ENCODE measurements at places on chromosomes 2 and 18.

- DNase-seq, result no peak
Measured at GRCh38 chr18:55925772-55926171, 337.8 kb upstream of the TCF4 start.

GRCh38 chr2:119338826-119339561 is 27.6 kb downstream of the C2orf76 start:
- DNase-seq, result peak; percentile 82

- DNase-seq, result no peak
Measured at GRCh38 chr2:32464431-32464830, 107.6 kb downstream of the BIRC6 start.

- peak; percentile 69 for DNase-seq
Measured at GRCh38 chr18:9849407-9850283, 36.1 kb upstream of the TXNDC2 start.

GRCh38 chr2:228048838-228049490 is 132.5 kb downstream of the SPHKAP start:
- no peak for DNase-seq

DNA sequence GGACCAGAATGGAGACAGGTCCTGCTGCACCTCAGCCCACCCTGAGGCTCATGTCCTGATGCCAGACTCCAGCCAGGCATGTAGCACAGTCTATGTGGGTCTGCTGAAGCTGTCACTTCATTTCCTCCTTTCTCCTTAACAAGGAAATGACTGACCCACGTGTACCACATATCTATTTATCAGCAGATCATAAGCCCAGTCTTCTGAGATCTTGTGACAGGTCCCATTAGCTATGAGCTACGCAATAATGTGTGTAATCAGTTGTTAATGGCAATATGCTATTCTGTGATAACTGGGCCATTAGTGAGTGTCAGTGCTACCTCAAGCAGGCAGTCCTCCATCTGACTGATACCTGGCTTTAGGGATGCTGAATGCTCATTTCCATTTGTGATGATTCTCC is 615.3 kb downstream of the BCL11A start:
- DNase-seq, result no peak

DNA sequence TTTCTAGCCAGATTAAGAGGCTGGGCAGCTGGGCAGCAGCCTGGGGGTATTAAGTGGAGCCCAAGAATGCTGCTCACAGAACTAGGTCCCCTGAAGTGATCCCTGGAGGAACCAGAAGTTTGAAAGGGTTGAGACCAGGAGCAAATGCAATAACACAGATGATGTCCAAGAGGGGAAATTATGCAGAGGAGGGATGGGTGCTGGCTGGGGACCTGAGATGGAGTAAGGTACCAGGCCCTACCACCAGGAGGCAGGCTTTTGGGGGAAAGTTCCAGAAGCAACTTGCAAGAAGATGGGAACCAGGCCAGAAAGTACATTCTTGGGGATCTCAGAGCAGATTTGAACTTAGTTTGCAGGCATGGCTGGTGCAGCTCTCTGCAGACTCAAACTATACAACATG is 175.1 kb downstream of the NCK2 start:
- no peak for DNase-seq

DNA sequence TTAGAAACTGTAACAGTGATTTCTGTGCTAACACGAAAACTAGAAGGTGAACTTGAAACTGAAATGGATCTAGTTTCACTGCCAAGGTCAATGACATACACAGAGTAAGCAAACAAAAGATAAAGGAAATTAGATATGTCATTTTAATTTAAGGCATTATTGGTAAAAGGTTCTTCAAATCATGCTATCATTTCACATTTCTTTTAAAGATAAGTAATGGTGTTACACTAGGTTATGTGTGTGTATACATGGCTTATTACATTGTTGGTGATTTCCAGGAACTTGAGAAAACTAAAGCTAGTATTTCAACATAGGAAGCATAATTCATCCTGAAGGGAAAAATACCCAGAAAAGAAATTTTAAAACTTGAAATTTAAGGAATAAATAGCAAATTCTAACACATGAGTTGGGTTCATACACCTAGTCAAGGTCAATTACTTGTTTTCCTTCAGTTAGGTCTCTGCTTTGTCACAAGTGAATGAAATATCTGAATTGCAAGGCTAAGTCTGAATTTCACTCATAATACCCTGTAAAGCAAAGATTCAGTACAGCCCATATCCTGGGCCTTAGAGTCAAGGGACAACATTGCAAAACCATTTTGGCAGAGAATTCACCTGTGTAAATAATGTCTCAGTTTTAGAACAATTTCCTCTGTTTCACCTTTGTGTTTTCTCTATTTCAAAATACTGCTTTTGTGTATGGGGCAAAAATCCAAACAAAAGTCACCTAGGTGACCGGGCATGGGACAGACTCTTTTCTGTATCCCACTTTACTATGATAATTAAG is 141.6 kb downstream of the SRBD1 start:
- DNase-seq, result no peak

- no peak for DNase-seq
Measured at GRCh38 chr2:118644190-118644589, 203.3 kb downstream of the EN1 start.

- no peak for DNase-seq
Measured at GRCh38 chr2:24618144-24618543, 127.1 kb downstream of the NCOA1 start.

- no peak for DNase-seq
Measured at GRCh38 chr2:10521356-10522169, 73.4 kb upstream of the ODC1 start.

GRCh38 chr2:55361465-55362189 is 58.0 kb downstream of the CCDC88A start:
- DNase-seq, result no peak

GRCh38 chr2:47303341-47304148 is 99.4 kb upstream of the MSH2 start:
- no peak for DNase-seq

DNA sequence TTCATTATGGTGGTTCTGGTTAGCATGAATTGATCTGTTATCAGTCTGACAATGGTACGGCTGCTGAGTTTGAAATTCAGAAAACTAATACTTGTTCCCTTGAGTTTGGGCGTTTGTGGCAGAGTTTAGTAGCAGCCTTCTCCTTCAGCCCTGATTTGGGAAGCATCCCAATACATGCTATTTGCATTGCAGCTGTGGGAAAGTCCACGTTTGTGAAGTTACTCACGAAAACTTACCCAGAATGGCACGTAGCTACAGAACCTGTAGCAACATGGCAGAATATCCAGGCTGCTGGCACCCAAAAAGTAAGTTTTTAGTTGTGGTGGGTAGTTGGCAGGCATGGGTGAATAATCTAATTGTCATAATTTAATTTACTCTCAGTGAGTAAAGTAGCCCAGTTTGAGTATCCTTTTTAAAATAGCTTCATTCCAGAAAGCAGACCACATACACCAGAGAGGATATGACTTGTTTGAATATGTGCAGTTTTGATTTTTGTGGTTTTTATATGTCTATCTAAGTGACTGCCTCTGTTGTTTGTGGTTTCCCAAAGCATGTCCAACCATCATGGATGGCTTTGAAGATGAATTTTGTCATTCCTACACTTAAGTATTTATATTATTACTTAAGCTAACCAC is 12.2 kb downstream of the DGUOK start:
- DNase-seq, result no peak

DNA sequence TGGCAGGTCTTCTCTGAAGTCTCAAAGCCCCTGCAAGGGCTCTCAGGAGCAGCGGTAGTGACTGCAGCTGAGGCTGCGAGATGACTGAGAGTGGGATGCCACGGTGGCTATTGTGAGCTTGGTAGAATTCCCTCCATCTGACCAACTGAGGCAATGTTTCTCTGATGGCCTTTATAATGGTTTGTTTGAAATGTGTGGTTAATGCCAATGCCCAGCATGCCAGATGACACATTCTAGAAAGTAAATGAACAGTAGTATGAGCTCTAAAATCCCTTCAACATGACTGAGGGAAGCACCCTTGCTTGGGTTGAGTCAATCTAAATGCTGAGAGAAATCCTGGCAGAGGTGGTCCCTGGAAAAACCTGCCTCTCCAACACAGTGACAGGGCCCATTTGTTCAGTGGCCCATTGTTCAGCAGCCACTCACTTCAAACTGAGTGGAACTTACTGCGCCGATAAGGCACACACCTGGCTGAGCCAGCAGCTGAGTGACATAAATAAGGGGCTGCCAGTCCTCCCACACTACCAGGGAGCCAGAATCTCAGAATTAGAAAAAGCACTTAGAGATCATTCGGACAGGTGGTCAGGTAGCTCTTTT is 31.7 kb downstream of the SULT1C2 start:
- DNase-seq, result no peak

GRCh38 chr2:20145497-20146193 is 79.3 kb downstream of the SDC1 start:
- no peak for DNase-seq

GRCh38 chr2:150162241-150162942 is 325.1 kb downstream of the RND3 start:
- no peak for DNase-seq

DNA sequence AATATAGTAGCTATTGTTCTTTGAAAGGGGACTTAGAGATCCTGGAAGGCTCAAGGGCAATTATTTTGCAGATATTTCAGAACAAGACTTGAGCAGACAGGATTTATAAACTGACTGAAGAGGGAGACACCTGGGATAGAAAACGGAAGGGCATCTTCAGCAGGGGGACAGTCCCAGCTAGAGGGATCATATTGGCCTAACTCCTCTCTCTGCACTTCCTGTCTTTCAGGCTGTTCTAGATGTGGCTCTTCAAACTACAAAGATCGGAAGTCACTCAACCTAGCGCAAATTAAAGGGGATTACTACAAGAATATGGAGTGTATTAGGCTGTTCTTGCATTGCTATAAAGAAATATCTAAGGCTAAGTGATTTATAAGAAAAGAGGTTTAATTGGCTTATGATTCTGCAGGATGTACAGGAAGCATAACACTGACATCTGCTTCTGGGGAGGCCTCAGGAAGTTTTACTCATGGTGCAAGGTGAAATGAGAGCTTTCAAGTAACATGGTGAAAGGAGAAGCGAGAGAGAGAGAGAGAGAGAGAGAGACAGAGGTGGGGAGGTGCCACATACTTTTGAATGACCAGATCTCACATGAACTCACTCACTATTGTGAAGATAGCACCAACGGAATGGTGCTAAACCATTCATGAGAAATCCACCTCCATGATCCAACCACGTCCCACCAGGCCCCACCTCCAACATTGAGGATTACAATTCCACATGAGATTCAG is 5.3 kb upstream of the CTIF start:
- DNase-seq, result no peak

- no peak for DNase-seq
Measured at GRCh38 chr2:226354434-226354833, 445.2 kb downstream of the IRS1 start.

DNA sequence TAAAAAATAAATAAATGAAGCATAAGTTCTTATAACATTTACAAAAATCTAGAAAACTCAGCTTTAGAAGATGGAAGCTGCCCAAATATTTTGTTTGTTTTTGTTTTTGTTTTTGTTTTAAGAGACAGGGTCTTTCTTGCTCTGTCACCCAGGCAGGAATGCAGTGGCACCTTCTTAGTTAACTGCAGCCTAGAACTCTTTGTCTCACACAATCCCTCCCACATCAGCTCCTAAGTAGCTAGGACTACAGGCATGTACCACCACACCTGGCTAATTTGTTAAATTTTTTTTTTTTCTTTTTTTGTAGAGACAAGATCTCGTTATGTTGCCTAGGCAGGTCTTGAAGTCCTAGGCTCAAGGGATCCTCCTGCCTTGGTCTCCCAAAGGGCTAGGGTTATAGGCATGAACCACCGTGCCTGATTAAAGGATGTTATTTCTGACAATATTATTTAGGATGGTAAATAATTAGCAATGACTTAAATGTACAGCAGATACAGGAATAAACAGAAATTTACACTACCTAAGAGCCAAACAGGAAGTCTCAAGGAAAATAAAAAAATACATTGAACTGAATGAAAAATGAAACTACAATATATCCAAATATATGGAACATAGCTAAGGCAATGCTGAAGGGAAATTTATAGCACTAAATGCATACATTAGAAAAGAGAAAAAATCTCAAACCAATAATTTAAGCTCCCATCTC is 17.2 kb downstream of the SESTD1 start:
- no peak for DNase-seq

DNA sequence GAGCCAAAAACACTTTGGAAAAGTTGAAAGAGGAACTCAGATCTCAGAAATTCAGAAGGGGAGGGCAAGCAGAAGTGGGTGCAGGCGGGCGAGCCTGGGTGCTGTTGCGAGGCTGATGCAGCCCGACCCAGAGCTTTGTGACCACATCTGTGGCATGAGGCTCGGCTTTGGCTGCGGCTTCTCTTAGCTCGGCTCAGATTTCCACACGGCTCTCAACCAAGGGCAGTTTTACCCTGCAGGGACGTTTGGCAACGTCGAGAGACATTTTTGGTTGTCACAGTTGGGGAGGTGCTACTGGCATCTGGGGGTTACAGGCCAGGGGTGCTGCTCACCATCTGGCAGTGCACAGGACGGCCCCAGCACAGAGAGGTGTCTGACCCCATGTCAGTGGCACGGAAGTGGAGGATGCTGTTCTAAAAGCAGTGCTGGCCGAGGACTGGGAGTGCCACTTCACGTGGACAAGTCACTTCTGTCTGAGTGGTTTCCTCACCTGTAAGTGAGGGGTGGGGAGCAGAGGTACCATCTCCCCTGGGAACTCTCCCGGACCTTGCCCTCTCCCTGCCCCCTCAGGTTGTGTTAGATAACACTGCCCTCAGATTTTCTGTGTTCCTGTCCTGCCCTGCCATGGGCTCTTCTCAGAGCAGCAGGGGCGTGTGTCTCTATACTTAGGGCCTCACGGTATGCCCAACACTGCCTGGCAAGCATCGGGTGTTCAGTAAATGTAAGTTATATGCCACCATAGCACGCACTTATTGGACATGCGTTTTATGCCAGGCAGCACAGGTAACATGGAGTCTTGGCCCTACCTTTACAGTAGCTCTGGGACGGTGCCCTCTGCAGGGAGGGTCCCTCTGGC is 48.7 kb upstream of the FAHD2A start:
- DNase-seq, result peak; percentile 90

GRCh38 chr2:152499331-152499816 is 164.4 kb downstream of the FMNL2 start:
- no peak for DNase-seq
